Spleen (tissue), 13 donors: ENCODE measurements at places on chromosomes 12 and 14. TPM values are rescaled to one million over a fixed set of nuclear protein-coding genes. Genes with fewer than 3 reads are reported as not detected.
A peak's percentile ranks its signal among the peaks of the same experiment; 100 is the strongest.

DNA sequence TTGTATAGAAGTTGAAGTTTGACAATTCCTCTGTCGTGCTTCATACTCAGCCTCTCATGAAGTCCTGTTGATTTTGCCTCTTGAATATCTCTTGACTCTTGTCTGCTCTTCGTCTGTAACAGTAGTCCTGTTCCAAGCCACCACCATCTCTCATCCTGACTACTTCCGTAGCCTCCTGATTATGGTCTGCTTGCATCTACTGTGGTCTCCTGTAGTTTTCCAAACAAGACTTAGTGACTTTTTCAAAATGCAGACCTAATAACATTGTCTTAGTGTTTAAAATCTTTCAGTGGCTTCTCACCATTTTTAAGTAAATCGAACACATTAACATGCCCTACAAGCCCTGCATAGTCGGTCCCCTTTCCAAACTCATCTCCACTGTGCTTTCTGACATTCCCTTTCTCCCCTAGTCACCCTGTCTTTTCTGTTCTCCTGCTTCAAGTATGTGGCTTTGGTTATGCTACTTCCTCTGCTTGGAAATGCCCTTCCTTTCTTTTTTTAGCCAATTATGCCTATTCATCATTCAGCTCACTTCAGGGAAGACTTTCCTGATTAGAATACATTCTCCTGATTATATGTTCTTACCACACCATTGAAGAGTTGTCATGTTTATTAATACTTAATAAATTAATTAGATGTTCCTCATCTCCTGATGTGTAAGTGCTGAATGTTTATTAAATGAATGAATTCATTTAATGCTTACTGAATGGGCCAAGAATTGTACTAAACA is 2.0 kb downstream of the SCYL2 start:
- no peak for DNase-seq

Gene TMTC2
- total RNA-seq, result 8.5 TPM

DNA sequence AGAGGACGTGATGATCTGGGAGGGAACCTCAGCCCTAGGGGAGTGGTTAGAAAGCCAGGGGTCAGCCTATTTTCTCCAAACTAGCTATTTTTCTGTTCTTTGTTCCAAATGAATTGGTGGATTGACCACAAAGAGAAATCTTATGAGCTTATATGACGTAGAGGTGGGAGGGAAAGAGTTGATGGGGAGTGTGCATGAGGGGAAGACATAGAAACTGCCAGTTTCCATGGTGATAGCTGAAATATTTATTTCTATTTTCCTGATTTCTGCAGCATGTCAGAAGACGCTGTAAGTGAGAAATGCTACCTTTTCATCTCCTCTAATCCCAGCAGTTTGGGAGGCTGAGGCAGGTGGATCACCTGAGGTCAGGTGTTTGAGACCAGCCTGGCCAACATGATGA is 51.4 kb upstream of the CISTR start:
- DNase-seq, result no peak

DNA sequence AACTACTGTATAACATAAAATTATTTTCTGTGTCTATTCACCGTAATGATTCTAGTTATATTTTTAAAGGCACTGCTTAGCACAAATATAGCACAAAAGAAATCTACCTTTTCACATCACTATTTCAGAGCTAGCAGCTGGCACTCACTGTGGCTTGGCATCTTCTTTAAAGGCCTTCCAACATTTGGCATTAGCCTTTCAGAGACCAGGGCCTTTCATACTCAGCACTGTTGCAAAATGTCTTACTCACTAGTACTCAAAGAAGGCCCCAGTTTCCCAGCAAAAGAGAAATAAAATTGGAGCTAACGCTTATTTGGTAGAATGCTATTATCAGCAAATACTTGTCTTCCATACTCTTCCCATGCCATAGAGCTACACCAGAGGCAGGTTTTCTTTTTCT is 238.4 kb downstream of the MED13L start:
- no peak for DNase-seq

Gene PRORP
- 23.4 TPM for total RNA-seq

GRCh38 chr12:43676183-43676813 is 82.3 kb downstream of the PUS7L start:
- DNase-seq, result no peak

DNA sequence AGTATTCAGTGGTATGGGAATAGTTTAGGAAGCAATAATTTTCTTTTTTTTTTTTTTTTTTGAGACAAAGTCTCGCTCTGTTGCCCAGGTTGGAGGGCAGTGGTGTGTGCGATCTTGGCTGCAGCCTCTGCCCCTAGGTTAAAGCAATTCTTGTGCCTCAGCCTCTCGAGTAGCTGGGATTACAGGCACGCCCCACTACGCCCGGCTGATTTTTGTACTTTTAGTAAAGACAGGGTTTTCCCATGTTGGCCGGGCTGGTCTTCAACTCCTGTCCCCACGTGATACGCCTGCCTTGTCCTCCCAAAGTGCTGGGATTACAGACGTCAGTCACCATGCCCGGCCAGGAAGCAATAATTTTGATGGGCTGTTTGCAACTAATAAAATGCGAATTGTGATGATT is 62.1 kb downstream of the ATG14 start:
- DNase-seq, result no peak

DNA sequence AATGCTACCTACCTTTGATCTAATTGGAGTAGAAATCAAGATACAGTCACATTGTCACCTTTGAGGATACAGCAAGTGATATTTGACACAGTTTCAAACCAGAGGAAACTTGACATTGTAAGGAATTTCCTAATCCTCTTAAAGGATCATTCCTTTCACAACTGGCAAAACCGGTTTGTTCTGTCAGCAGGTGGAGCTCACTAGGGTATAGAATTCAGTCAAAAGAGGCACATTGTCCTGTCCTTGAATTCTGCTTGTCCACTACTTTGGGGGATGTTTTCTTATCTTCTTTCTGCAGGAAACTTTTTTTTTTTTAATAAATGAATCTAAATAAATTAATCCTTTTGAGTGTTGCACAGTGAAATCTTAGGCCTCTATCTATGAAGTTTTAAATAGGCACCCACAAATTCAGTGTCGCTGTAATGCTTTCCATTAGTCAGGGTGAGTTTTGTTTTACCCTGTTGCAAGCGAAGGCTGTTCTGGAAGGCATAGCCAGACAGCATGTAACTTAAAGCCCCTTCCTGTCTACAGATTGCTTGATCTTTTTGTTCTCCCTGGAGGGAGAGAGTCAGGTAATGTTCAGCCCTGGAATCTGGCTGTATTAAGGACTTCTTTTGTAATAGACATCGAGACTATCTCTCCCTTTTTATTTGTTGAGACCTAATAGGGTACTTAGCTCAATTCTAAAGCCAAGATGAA is 285.0 kb upstream of the RGS6 start:
- DNase-seq, result no peak

GRCh38 chr12:78018939-78019338 is 188.2 kb downstream of the NAV3 start:
- no peak for DNase-seq

- DNase-seq, result no peak
These were observed 88.8 kb downstream of the FBXL14 start for GRCh38 chr12:1505576-1505975.

GRCh38 chr12:14954269-14954668 is 7.1 kb downstream of the ARHGDIB start:
- no peak for DNase-seq

Gene BIN2
- 109 TPM for total RNA-seq

DNA sequence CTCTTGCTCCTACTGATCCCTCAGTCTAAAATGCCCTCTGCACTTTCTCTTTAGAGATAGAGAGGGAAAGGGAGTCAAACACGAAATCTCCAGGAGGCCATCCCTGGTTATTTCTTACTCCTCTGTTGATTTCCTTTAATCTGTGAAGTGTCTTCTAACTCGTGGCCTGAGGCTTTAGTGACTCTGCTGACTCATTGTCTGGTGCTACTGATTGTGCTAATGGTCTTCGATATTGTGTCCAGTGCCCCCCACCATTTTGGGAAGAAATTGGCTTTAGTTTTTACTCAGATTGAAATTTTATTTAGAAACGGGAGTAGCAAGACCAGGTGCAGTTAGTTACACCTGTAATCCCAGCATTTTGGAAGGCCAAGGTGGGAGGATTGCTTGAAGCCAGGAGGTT is 839 bp downstream of the CLEC9A start:
- no peak for DNase-seq

Gene NYNRIN
- total RNA-seq, result 13.0 TPM

DNA sequence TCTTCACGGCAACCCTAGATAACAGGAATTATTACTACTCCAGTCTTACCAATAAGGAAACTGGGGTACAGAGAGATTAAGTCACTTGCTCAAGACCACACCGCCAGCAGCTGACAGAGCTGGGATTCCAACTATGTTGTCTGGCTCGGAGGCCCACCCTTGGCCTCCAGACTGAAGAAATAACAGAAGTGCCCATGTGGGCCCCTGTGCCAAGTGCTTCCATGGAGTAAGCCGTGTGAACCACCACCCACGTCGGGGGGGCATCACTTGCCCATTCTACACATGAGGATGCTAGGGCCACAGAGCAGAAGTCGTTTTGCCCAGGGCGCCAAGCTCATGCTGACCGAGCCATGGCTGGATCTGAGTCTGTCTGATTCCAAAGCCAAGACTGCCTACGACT is 926 bp upstream of the CMKLR1 start:
- DNase-seq, result peak; percentile 53

GRCh38 chr14:78847801-78848200 is 677.6 kb downstream of the NRXN3 start:
- no peak for DNase-seq

Gene SLC6A12
- 2.9 TPM for total RNA-seq

DNA sequence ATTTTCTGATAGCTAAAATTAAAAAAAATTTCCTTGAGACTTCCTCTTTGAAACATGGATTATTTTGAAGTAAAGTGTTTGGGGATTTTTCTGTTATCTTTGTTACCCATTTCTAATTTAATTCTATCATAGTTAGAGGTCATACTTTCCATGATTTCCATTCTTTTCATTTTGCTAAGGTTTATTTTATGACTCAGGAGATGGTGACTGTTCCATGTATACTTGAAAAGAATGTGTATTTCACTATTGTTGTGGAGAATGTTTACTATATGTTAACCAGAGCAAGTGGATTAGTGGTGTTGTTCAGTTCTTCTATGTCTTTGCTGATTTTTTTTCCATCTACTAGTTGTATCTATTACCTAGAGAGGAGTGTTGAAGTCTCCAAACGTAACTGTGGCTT is 250.5 kb upstream of the PELI2 start:
- DNase-seq, result no peak

- no peak for DNase-seq
These were observed 7.1 kb upstream of the CGRRF1 start for GRCh38 chr14:54502602-54503001.

DNA sequence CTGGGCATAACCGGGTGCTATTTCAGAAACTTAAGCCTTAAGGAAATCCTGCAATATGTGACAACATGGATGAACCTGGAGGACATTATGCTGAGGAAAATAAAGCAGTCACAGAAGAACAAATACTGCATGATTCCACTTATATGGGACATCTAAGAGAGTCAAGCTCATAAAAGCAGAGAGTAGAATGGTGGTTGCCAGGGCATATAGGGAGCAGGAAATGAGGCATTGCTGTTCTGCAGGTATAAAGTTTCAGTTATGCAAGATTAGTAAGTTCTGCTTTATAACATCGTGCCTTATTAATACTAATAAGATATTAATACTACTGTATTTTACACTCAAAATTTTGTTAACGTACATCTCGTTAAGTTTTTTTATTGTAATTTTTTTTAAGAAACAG is 124.2 kb upstream of the ATF1 start:
- DNase-seq, result no peak

Gene SPTB
- total RNA-seq, result 4.6 TPM

- no peak for DNase-seq
These were observed 194.4 kb downstream of the EMP1 start for GRCh38 chr12:13390918-13391317.

DNA sequence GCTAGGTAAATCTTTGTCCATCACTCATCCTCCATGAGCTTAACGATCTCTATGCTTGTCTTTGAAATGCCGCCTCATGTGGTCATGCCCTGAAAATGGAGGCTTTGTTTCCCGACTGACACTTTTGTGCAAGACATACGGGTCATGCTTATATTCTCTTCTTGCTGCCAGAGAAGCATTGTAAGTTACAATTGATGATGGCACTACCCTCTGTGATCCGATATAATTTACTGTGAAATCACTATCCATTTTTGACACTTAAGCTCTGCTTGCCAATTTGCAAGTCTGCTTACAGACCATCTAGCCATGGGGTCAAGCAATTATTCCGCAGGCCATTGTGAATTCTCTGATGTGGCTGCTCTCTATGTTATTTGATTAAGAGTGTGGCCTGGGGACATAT is 650.0 kb downstream of the FLRT2 start:
- no peak for DNase-seq

DNA sequence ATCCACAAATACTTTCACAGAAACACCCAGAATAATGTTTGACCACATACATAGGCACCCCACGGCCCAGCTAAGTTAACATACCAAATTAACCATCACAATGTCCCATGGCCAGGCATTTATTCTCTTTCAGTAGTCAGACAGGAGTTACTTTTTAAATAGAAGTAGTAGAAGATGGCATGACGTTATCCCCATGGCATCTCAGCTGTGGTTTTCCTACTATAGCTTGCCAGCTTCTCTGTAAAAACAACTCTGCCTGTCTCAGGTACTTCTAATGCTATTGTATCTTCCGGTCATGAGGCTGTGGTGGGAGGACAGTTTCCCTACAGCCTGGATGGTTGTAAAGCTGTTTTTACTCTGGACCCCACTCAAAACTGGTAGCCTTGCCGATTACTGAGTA is 19.3 kb downstream of the CTSG start:
- no peak for DNase-seq

GRCh38 chr14:60215520-60216420 is 33.3 kb upstream of the PPM1A start:
- DNase-seq, result no peak

DNA sequence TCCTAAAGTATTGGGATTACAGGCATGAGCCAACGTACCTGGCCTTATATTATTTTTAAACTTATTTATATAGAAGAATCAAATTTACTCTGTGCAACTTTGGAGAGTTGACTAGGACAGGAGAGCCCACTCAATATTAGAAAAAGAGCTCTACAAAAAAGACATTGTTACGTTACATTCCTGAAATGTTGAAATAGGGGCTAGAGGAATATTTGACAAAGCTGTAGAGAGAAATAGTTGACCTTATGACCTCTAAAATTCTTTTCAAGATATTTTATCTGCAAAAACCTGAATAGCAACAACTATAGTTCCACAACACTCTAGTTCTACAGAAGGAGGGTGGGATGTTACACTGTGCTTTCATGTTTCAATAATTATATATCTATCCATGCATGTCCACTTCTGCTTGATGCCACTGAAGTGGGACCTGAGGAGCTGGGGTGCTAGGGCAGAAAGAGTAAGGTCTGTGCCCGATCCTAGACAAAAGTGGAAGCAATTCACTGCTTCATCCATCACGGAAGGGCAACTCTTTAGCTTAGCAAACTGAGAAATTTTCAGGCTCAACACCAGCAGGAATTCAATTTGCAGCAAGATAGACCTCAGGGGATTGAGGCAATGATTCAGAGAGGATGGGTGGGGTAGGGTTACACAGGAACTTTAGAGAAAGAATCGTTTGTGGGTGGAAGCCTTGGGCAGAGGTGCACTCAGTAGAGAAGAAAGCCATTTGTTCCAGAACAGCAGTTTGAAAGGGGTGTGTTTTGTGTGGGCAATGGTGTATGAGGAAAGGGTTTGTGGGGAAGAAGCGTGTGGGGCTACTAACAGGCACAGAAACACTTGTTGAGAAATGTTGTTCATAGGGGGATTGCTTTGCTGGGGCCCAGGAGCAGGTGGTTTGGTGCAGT is 16.0 kb upstream of the RNASE10 start:
- DNase-seq, result no peak

Gene CCDC175
- total RNA-seq, result 1.9 TPM
